ENCODE measurements at places on chromosomes 3 and 15.

DNA sequence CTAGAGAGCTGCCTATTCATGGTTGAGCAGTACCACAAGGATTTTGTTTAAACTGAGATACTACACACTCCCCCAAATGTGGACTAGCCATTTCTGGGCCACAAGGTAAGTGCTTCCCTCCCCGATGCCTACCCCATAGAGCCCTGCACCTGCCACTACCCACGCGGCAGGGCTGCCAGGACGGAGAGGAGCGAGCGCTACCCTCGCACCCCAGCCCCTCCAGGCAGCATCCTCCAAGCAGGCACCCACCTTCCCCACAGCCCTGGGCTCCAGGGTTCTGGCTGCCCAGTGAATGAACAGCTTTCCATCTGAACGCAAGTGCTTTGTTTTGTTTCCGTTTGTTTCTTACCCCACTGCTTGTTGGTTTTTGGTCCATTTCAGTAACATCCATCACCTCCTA is 59.2 kb downstream of the CHDH start:
- DNase-seq, result no peak

DNA sequence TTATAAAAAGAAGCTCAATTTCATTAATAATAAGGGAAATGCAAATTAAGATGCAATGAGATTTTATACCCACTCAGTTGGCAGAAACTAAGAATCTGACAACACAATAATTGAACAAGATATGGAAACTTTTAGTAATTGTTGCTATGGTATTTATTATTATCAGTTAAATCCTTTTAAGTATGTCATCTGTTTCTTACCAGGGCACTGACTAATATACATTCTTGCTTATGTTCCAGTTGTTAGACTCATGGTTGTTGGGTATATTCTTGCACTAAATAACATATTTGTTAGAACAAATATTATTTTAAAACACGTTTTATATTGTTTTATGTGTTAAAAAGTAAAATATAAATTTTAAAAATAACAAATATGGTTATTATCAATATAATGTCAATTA is 690.3 kb downstream of the MECOM start:
- DNase-seq, result no peak

DNA sequence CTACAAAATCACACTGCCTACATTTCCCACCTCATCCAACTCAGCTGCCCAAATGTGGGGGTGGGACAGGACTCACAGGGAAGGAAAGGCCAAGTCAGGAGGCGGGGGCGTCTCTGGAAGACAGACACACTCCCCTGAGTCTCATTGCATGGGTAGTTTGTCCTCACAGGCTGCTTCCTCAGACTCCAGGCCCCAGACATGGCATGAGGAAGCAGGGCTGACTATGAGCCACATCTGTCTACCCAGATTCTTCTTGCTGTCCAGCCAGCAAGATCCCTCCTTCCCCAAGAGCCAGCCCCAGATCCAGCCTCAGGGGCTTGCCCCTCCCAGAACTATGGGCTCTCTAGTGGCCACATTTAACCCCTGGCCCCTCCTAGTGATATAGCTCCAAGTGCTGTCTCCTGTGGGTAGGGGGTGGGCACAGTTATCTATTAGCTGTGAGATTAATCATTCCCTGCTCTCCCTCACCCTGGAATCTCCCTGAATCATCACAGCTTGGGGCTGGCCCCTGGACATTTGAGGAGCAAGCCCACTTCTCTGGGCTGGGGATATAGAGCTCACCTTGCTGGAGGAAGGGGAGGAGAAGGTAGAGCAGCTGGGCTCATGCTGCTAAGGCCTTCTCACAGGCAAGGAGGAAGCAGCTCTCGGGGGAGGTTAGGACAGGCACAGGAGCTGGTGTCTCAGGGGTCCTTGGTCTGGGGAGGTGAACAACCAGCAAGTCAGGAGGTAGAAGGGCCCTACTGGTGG is 2.1 kb upstream of the CCDC33 start:
- DNase-seq, result no peak

DNA sequence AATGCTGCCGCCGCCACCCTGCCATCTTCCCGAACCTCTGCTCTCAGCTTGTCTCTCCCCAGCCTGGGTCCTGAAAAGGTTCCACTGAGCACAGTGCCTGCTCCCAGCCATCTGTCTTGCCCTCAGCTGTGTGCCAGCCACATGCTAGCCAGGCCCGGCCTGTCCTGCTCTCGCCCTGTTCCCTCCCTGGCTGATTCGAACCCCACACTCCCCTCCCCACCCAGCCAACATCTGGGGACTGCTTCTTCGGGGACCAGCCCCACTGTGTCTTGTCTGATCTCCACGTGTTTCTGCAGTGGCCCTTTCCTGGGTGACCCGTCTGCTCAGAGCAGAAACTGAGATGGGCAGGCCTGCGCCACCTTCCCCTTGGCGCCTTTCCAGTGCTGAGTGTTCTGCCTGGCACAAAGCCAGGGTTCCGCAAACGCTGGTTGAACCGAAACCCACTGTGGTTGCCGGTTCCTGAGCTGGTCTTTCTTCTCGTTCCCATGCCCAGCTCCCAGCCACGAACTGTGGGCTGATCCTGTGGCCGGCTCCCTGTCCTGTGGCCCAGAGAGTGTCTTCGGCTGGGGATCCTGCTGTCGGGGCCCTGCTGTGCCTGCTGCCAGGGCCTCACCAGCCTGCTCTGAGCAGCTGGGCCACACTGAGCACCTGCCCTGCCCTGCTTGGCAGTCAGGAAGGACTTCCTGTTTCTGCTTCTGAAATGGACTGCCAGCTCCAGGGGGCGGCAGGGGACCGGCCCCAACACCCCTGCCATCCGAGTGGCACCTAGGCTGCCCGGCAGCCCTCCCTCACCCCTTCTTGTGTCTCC is 62.7 kb upstream of the KLF13 start:
- peak; percentile 56 for DNase-seq

- no peak for DNase-seq
Measured at GRCh38 chr15:89615135-89615534, 39.9 kb downstream of the TICRR start.

GRCh38 chr3:122745369-122746021 is 48.1 kb downstream of the HSPBAP1 start:
- DNase-seq, result no peak

DNA sequence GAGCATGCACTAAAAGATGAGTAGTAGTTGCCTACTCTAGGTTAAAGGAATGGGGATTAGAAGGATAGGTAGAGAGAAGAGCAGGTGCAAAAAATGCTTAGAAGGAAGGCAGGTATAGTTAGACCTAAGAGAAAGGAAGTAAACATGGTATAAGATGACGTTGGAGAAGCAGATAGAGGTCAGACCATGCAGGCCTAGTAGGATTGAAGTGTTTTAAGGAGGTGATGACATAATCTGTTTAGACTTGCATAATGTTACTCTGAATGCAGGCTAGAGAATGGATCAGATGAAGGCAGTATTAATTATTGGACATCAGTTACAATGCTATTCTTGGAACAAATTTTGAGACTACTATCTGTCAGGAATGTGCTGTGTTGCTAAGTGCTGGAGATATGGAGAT is 11.1 kb upstream of the ECT2 start:
- DNase-seq, result no peak

DNA sequence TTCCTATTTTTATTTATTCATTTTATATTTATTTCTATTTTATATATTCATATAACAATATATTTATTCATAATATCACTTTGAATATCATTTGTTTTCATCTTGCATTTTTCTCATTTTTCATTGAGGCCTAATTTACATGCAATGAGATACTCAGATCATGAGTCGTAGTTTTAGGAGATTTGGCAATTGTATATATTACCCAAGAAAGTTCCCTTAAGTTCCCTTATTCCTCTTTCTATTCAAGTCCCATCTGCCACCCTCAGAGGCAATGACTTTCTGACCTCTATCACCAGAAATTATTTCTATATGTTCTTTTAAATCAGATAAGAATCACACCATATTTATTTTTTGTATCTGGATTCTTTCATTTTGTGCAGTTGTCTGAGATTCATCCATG is 329.1 kb upstream of the TPRG1 start:
- no peak for DNase-seq

GRCh38 chr3:31710123-31710803 is 177.5 kb downstream of the STT3B start:
- no peak for DNase-seq

DNA sequence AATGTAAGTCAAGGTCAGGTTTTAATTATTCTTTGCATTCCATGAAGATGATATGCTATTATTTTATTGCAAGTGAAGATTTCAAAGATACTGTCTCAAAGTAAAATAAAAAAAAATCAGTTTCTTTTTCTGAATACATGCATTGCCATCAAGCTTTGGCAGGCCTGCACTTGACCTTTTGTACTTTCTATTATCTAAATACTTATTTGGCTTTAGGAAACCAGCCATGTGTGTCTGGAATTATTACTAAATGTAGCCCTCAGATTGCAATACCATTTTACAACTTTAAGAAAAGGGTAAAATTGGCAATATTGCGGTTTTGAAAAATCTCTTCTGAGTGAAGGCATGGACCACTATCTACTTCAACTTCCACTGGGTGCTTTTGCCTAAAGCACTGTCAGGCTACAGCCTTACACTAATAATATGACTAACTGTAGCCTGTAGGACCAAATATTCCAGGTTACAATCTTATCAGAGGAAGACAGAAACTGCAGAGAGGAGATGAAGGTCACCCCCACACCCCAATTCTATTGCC is 349.4 kb upstream of the DCBLD2 start:
- no peak for DNase-seq
